ENCODE measurements at places on chromosomes 5 and 9. TPM values are rescaled to one million over a fixed set of nuclear protein-coding genes. Genes with fewer than 3 reads are reported as not detected.

GRCh38 chr5:76153271-76153670, 70.1 kb downstream of the SV2C start:
- DNase-seq, result no peak
- H3K4me1 ChIP-seq, result peaks cover 2% of the 10 kb centered on the region
- no peaks in the 10 kb centered on the region for H3K36me3 ChIP-seq

DNA sequence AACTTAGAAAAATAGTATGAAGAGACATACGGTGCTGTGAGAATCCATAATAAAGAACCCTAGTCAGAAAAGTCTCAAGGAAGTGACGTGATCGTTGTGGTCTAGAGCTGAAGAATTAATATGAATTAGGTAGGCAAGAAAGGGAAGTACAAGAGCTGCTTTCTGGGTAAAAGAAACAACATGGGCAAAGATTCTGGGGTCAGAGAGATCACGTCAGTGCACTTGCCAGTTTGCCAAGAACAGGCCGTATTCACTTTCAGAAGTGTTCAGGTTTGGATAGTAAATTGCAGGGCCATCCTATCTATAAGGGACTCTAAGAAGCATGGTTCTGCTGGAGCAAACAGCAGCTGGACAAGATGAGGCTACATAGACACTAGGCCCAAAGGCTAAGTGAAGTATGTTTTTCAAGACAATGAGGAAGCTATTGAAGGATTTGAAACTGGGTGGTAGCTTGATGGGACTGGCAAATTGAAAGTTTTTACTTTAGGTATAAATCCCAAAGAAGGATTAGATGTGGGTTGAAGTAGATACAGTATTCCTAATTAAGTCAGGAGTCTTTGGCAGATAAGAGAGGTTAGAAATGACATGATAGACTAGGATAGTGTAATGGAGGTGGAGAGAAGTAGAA, 4.8 kb upstream of the CHD1 start:
- no peaks in the 10 kb centered on the region for H3K27me3 ChIP-seq
- peaks cover 4% of the 10 kb centered on the region for H3K36me3 ChIP-seq
- peak overlapping the region; percentile 97 for H3K27ac ChIP-seq
- H3K4me1 ChIP-seq, result peaks cover 36% of the 10 kb centered on the region
- peak overlapping the region; percentile 52 for H3K4me3 ChIP-seq

- no peak for DNase-seq
- H3K4me3 ChIP-seq, result no peak overlapping the region
- no peak overlapping the region for H3K27ac ChIP-seq
- H3K36me3 ChIP-seq, result no peaks in the 10 kb centered on the region
- H3K27me3 ChIP-seq, result peaks cover 31% of the 10 kb centered on the region
- H3K4me1 ChIP-seq, result peaks cover 4% of the 10 kb centered on the region
Observed at GRCh38 chr5:71891856-71892255, 172.8 kb downstream of the CARTPT start.

Gene ZNF608
- polyA plus RNA-seq, result 8.7 TPM

DNA sequence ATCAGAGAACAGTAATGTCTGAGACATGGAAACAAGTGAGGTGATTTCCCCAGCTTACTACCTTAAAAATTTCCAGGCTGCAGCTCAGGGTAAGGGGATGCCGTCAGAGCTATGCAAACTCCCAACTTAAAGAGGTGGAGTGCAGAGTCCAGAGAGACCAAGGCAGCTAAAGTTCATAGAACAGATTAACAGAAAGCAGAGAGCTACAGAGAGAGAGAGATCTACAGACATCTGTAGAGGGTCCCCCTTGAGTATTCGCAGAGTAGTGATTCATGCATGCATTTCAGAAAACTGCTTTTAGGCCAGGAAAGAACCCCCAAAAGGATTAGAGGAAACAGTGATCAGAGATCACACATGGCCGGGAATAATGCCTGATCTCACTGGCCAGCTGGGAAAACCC, 306.2 kb upstream of the PUM3 start:
- H3K36me3 ChIP-seq, result no peaks in the 10 kb centered on the region
- DNase-seq, result no peak
- peaks cover under 1% of the 10 kb centered on the region for H3K27me3 ChIP-seq
- H3K4me1 ChIP-seq, result no peaks in the 10 kb centered on the region
- no peak overlapping the region for H3K27ac ChIP-seq

Gene EFNA5
- polyA plus RNA-seq, result not detected

DNA sequence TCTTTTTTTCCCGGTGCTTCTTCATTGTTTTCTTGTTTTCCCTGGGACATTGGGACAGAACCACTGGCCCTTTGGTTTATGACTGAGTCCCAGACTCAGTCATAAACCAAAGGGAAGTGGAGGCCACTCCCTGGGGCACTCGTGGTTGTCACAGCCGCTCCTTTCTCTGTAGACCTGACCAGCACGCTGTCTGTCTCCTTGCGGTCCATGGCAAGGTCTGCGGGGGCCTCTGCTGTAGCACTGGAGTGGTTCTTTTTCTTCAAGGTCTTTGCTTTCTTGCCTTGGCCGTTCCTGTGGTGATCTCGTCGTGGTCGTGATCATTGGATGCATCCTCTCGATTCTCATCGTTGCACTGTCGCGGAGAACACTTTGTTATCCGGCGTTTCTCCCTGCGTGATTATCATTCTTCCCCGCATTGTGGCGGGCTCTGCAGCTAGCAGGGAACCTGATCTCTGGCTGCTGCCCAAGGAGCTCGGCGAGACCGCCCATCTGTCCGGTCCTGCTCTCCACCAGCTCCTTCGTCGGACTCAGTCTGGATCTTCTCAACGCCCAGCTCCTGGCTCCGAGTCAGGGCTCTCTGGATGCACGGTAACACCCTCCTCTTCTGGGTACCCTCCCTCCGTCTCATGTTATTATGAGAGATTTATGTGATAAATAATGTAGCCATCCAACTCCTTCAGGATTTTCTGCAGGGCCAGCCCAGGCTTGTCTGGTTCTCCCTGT, 43.5 kb upstream of the MPDZ start:
- H3K4me1 ChIP-seq, result no peaks in the 10 kb centered on the region
- H3K27ac ChIP-seq, result no peak overlapping the region
- no peak for DNase-seq

- no peak overlapping the region for H3K27ac ChIP-seq
- H3K4me3 ChIP-seq, result no peak overlapping the region
Observed at GRCh38 chr9:75456698-75457097, 368.4 kb downstream of the OSTF1 start.

Data from naive B cell (primary cell).